ENCODE measurements at places on chromosomes 2 and 18.

GRCh38 chr2:842151-842803, 108.4 kb upstream of the SNTG2 start:
- DNase-seq: no peak

GRCh38 chr2:15991231-15991630, 50.9 kb downstream of the MYCN start:
- no peak for DNase-seq

GRCh38 chr2:204360218-204361007, 184.9 kb upstream of the PARD3B start:
- no peak for DNase-seq

DNA sequence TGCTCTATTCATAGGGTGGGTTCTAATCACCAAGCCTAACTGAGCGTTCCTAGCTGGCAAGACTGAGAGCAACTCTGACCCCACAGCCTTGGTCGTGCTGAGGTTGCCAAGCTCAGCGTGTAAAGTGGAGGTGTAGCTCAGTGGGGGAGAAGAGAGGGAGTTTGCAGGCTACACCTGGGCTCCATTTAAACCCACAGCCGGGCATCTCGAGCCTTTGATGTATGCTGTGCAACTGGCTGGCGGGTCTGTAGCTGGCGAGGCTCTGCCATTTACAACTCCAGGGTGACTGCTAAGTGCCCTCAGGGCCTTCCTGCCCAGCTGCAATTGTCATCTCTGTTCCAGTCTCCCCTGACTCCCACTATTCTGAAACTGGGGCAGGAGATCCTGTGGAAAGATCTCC, 20.0 kb upstream of the CHRNA1 start:
- no peak for DNase-seq

DNA sequence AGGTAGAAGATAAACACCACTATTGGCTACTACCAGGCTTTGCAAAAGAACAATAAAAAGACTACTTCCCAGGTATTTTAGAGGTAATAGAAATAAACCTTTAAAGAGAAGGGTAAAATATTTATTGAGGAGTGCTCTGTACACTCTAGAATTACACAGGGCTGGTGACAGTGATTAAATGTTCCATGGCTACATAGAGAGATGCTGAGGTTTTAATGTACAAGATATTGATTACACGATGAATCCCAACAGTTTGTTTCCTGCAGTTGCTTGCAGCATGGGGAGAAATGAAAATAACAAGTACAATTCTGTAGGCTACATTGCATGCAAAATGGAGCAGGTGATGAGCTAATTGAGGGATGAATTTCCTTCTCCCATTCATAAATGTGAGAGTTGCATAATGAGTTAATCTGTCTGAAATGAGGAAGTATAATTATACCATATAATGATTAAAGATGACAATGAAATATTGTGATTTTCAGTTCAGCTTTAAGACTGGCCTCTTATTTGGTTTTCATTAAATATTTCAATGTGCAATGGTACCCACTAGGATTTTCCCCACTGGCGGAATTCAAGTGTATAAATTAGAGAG, 266.1 kb downstream of the SOCS6 start:
- DNase-seq: no peak

Data from cortex of kidney (tissue), 1 donor.